ENCODE measurements at places on chromosomes 13 and 19.

DNA sequence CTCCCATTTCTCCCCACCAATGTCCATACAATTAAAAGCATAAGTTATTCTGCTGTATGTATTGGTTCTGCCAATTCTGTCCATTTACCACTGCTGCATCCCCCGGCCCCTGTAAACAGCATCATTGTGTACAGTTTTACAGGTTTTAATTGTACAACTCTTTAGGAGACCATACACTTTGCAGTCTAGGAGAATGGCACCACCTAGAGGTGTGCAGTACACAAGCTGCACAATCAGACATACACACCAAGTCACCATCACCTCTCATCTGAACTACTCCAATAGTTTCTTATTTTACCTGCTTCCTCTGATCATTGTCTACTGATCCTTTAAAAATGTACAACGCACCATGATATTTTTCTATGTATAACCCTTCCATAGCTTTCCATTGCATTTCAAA lies 855.9 kb upstream of the KLHL1 start:
- peak; percentile 1 for DNase-seq

DNA sequence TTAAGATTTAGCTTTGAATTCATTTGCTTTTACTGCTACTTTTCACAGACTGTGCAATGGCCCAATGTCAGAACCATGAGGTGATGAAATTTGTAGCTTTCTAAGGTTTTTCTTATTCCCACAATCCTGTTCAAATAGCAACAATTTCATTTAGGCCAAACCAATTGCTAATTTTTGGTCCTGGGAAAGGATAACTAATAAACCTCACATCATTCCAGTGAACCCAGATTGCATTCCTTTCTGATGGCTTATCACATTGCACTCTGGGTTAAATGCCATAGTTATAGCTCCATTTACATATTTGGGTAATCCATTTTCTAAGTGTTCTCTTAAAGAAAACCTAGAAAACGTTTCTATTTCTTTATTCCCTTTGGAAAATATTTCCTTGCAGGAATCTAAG lies 22.9 kb upstream of the POMP start:
- no peak for DNase-seq

GRCh38 chr19:41876847-41877832 lies at the start of gene CD79A:
CD79A (plus strand) TSS chr19:41877279; CDS start chr19:41877305, 26 bp downstream.
- DNase-seq: no peak

GRCh38 chr19:35545855-35546381 lies 492 bp downstream of the TMEM147 start:
- DNase-seq: peak; percentile 72

DNA sequence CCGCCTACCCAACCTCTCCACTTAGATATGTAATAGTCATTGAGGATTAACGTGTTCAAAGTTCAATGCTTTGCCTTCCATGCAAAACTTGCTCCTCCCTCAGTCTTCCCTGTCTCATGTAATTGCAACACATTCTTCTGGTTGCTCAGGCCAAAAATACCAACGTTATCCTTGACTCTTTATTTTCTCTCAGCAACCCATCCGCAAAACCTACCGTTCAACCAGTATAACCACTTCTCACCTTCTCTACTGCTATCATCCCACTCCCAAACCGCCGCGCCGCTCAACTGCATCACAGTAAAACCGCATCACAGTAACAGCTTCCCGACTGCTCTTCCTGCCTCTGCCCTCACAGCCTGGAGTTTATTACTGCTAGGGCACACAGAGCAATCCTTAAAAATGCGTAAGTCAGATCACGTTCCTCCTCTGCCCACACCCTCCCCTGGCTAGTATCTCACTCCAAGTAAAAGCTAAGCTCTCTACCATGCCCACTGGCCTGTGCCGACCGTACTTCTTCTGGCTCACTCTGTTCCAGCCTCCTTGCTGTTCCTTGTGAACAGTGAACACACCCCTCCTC lies 8.2 kb downstream of the MTIF3 start:
- no peak for DNase-seq

- DNase-seq: no peak
These were observed 7.7 kb downstream of the IRF2BP1 start for GRCh38 chr19:45878043-45878794.

Measured in urothelium cell line (cell line).